ENCODE measurements at places on chromosomes 16 and 17. TPM values are rescaled to one million over a fixed set of nuclear protein-coding genes. Genes with fewer than 3 reads are reported as not detected.
A peak's percentile ranks its signal among the peaks of the same experiment; 100 is the strongest.

The C16orf74 gene
- total RNA-seq = 1.2 TPM

The DNAH9 gene
- total RNA-seq = 18.6 TPM

The DNAAF8 gene
- total RNA-seq = 0.68 TPM

The KRTAP4-1 gene
- not detected for total RNA-seq

The C1QTNF8 gene
- total RNA-seq = 0.30 TPM

The IL17C gene
- total RNA-seq = 0.23 TPM

The PRCD gene
- total RNA-seq = 0.75 TPM

The SOCS7 gene
- total RNA-seq = 35.3 TPM

The SEPTIN1 gene
- total RNA-seq = 2.9 TPM

The ZNF205 gene
- 21.1 TPM for total RNA-seq

The CD79B gene
- 0.86 TPM for total RNA-seq

The GLP2R gene
- total RNA-seq = not detected

The TMC7 gene
- 3.9 TPM for total RNA-seq

The TBX2 gene
- 18.7 TPM for total RNA-seq

The KRT32 gene
- total RNA-seq = not detected

The SALL1 gene
- 85.7 TPM for total RNA-seq

The NECAB2 gene
- total RNA-seq = 19.6 TPM

- DNase-seq = no peak
Measured at GRCh38 chr17:65588181-65588808, 26.8 kb upstream of the AXIN2 start.

- DNase-seq = no peak
Measured at GRCh38 chr16:83903751-83904150, 4.8 kb downstream of the MLYCD start.

- no peak for DNase-seq
Measured at GRCh38 chr17:78249818-78250806, 18.7 kb downstream of the TMEM235 start.

DNA sequence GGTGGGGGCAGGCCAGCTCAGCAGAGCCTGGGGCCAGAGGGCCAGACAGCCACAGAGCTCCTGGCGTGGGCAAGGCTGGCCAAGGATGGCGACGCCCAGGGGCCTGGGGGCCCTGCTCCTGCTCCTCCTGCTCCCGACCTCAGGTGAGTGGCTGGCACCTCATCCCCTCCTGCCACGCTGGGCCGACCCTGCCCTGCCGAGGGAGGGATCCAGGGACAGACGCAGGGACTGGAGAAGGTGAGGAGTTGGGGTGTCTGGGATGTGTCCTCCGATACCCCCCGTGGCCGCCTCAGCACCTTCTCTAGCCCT, at the start of gene ADGRG3:
TSS of gene ADGRG3 (plus strand) at position 44 of the 309 bp plus-strand sequence. CDS start at position 86, 42 bp downstream.
- no peak for DNase-seq

- DNase-seq = no peak
Measured at GRCh38 chr16:27165576-27165975, 37.8 kb upstream of the KDM8 start.

DNA sequence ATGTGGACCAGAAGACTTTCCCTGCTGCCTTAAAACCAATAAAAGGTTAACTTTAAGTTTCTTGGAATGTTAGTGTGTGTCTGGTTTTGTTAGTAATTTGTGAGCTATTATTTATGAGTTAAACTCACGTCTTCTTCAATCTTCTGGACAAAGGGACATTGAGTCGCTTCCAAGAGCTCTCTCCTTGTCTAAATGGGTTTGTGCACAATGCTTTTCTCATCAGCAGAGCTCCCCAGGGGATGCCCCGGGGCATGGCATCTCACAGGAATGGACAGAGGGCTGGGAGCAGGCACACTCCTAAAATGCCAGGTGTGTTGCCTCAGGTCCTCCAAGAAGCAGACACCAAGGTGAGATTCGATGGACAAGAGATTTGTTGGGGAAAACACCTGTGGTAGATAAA, 90.5 kb downstream of the RGS9 start:
- DNase-seq = no peak

- no peak for DNase-seq
Measured at GRCh38 chr16:14148569-14148968, 77.5 kb downstream of the MRTFB start.

- DNase-seq = peak; percentile 53
Measured at GRCh38 chr17:68456339-68457167, 743 bp downstream of the WIPI1 start.

- DNase-seq = no peak
Measured at GRCh38 chr17:9389111-9389527, 186.5 kb downstream of the STX8 start.

- DNase-seq = no peak
Measured at GRCh38 chr17:43695970-43696865, 34.5 kb upstream of the MEOX1 start.

DNA sequence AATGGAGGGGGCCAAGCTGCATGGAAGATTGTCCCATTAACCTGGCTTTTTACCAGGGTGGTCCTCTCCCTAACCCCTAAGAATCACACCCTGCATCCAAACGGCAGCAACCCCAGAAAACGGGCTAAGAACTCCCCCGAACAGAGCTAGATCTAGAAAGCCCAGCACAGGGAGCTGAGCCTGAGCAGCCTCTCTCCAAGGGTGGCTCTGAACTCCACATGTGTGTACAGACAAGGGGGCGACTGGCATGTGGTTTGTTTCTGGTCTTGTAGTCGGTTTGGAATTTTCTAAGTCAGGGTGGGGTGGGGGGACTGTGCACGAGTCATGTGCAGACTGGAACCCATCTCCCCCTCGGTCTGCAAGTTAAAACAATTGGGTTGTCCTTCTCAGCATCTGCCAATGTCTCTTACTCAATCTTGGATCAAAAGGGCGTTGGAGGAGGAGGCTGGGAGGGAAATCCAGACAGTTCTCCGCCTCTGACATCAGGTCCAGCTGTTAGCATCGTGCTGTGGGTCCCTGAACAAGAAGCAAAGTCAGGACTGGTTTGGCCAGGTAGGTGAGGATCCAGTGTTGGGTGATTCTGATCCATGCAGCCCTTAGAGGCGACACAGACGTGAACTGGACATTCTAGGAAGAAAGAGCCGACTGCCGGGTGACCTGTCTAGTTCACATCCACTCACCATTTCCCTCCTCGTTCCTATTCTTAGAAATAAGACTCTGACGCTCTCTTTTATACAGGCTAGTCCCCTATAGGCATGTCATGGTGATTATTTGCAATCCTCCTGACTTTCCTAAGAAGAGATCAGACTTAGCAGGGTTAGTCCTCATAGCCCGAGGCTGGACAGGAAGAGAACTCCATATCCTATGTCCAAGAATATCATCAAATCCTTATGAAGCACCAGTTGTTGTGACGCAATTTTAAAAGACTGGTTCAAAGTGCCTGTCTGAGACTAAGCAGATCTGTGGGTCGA, 381.8 kb downstream of the SOX9 start:
- DNase-seq = no peak

DNA sequence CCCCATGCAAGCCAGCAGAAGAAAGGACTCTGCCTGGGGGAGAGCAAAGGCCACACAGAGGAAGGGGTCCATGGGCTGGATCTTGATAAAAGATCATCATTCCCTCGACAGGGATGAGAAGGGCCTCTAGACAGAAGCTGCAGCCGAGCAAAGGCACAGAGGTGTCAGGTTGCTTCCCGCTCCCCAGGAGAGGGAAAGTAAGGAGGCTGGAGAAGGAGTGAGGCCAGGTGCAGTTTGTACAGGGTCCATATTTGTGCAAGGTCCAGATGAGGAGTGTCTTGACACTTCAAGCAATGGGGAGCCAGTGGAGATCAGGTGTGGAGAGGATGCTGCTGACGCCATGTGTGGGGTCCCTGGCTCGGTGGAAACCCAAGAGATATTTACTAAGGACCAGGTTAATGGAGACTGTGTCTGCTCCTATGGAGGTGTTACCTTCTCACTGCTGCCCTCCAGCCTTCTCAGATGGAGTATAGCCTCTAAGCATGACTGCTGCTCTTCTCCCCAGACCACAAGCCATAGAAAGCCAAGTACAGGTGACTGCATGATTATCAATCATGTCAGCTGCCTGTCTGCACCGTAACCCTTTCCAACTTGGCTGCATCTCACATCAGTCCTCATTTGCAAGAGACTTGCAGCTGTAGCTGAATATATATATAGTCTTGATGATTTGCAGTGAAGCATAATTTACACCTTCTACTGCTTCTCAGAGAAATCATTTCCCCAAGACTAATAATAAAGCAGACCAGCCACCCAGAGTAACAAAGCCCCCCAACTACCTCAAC, 21.1 kb downstream of the GAS7 start:
- DNase-seq = no peak

DNA sequence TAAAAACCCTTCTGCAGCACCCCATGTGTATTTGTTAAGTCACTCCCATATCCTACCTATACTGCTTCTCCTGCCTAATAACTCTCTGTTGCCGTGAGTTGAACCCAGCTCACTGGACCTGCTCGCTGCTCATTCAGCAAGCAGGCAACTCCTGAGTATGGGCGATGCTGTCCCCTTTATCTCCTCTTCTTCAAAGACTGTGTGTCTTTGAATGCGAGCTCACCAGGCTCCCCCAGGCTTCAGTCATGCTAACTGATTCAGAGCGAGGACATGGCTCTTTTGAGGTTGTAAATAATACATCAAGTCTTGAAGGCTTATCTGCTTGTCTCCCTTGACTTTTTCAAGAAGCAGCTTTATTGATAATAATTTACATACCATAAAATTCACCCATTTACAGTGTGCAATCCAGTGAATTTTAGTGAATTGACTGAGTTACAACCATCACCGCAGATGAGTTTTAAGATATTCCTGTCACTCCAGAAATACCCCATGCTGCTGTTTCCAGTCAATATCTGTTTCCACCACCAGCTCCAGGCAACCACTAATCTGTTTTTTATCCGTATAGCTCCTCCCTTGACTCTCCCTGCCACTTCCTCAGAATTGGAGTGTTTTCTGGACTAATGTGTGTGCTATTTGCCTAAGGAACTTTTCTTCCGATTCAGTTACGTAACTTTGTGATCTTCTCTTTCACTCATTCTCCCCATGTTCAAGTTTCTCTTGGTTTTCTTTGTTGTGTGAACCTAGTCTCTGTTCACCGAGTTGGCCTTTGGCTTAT, 132.2 kb downstream of the SPECC1 start:
- no peak for DNase-seq

- no peak for DNase-seq
Measured at GRCh38 chr17:62707425-62707739, 79.9 kb downstream of the MRC2 start.

GRCh38 chr17:15269780-15270089, 4.6 kb upstream of the PMP22 start:
- DNase-seq = no peak

GRCh38 chr17:35998756-35999155, 2.6 kb downstream of the CCL15 start:
- no peak for DNase-seq

GRCh38 chr16:27096375-27096774, 29.6 kb downstream of the C16orf82 start:
- DNase-seq = no peak

- no peak for DNase-seq
Measured at GRCh38 chr16:50025537-50025931, 509 bp downstream of the CNEP1R1 start.

All from neural crest cell (in vitro differentiated cells).